ENCODE measurements at places on chromosomes 7 and 10.

DNA sequence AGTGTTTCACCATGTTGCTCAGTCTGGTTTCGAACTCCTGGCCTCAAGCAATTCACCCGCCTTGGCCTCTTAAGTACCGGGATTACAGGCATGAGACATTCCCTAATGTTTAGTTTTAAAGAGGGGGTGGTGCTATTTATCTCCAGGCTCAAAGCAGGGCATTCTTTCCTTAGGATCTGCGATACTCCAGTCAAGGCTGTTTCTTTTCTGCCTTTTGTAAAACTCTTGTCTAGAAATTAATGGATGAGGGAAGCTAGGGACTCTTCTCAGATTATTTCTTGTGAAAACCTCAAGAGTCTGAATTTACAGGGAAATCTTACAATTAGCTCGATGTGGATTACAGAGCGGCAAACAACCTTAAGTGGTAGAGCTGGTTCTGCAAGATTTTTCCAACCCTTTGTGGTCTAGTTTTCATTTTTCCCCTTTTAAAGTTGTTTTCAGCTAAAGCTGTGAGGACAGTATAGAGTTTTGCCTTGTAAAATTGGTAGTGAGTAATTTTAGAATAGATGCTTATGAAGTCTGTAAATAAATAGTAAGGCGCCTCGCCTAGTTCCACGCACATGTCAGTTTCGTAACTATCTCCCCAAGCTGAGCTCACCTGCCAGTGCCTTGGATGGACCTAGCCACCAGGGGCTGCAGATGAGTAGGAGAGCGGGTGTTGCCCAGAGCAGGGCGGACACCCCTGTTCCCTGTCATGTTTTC is 53.1 kb downstream of the CUX1 start:
- DNase-seq = no peak

DNA sequence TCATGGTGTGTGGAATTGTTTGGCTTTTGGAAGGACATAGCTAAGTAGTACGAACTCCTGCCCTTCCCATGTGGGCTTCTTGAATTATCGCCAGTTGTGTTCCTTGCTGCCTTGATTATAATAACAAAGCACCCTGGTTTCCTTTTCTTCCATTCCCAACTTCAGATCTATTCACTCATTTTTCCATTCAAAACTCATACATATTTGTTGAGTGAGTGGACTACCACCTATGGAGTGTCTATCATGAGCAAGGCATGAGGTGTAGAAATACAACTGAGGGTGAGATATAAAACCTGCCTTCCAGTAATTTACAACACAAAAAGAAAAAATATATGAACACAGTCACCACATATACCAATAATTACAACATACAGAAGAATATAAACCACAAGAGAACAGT is 4.9 kb upstream of the COL17A1 start:
- DNase-seq = no peak

DNA sequence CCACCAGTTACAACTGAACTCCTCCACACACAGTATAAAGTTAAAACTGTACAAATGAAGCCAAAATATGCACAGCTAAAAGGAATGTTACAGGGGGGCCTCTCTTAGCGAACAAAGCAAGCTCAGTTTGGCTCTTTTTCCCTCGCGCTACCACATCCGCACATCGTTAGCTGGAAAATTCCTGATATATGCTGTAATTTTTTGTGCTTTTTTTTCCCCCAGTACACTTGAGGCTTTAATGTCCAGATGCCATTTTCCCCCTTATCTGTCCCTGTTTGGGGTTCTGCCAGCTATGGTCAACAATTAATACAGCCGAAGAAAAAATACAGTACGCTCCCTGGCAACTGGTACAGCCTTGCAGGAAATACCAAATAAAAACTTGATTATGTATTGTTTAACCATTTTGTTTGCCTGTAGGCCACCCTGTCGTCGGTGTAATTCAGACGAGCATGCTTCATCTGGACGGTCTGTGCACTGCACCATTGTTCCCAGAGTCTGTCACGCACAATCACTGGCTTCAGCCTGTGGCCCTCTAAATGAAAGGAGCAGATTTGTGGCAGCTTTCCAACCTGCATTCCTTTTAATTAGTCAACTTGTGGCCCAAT is 108.1 kb upstream of the FAM133B start:
- DNase-seq = no peak

GRCh38 chr7:3910054-3910453 is 609.0 kb downstream of the SDK1 start:
- DNase-seq = no peak

DNA sequence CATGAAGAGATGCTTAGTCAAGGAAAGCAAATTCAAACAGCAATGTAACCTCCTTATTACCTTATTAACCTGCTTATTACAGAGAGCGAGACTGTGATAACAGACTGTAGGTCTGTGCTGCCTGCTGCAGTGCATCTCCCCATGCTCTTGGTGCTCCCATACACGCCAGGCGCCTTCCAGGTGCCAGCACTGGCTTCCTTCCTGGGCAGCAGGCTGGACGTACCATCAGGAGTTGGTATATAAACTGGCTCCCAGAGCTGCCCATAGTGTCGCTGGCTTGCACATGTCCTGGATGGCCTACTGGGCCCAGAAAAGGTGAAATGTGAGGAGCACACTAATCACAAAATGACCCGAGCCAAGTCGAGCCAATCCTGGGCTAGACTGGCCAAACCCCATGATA is 13.5 kb downstream of the ATP6V0E2 start:
- DNase-seq = no peak

GRCh38 chr7:132458729-132459128 is 117.5 kb downstream of the PLXNA4 start:
- DNase-seq = no peak

- DNase-seq = no peak
These were observed 5.8 kb upstream of the DDIT4 start for GRCh38 chr10:72267819-72268399.

Measured in stimulated activated naive CD8-positive, alpha-beta T cell treated with anti-CD3 and anti-CD28 coated beads, Interleukin-15, Interleukin-2, amounts not matched to agents 100 U/mL and 50 U/mL, for 24 hours (primary cell).